ENCODE measurements at places on chromosomes 6 and 20. TPM values are rescaled to one million over a fixed set of nuclear protein-coding genes. Genes with fewer than 3 reads are reported as not detected.

DNA sequence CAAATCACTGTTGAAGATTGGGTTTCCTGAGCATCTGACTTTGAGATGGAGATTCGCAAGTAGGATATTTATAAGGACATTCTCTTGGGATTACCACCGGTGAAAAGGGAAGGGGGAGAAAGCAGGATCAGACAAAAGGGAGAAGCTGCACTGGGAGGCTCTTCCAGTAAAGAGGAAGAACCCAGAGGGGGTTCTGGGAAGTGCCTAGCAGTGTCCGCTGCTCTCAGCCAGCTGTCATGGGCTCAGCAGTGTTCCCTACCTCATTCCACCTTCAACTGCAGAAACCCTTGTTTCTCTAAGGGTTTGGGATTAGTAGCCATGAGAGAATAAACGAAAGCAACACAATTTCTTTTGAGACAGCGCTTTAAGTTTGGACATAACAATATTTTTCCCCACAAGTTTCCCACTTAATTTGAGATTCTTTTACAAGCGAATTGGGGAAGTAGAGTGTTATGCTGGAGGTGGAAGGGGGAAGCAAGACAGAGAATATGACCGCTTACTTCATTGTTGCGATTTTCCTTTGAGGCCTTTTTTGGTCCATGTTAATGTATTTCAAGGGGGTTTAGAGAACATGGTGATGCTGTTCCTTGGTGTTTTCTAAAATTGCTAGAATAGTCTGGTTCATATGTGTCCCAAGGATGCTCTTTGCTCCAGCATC is 154.5 kb upstream of the SCGN start:
- H3K4me1 ChIP-seq, result no peaks in the 10 kb centered on the region
- no peaks in the 10 kb centered on the region for H3K27me3 ChIP-seq
- H3K4me3 ChIP-seq, result no peak overlapping the region
- H3K27ac ChIP-seq, result no peak overlapping the region
- no peaks in the 10 kb centered on the region for H3K36me3 ChIP-seq

GRCh38 chr6:113881478-113881980 is 24.4 kb downstream of the MARCKS start:
- no peak for DNase-seq
- H3K27ac ChIP-seq, result no peak overlapping the region
- H3K36me3 ChIP-seq, result no peaks in the 10 kb centered on the region
- no peak overlapping the region for H3K4me3 ChIP-seq
- no peaks in the 10 kb centered on the region for H3K4me1 ChIP-seq

DNA sequence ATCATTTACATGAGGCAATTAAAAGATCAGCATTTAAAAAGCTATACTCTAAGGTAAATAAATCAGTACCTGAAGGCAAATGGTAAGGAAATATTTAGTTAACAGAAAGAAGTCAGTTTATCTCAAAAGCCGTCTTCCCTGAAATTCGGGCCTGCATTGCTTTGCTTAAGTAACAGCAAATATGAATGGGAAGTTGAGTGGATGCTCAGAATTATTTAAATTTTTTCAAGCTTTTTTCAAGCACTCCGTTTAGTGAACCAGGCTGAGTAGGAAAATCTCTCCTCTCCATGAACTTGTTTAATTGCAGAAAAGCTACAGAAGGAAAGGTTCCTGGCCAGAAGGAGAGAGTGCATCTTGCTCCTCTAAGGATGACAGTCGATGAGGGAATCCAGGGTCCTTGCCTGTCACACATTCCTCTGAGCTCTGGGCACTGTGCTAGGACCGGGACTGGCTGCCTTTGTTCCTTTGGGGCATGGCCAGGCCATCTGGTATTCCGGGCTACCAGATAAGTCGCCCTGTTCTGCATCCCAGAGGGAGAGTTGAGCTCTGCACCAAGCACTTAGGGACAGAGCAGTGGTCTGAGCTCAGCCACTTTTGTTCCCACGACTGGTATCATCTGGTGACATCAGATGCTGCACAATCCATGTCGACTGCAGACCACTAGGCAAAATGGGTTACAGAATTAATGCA is 77.6 kb downstream of the RIN2 start:
- no peak overlapping the region for H3K27ac ChIP-seq
- no peaks in the 10 kb centered on the region for H3K36me3 ChIP-seq
- no peak overlapping the region for H3K4me3 ChIP-seq
- no peaks in the 10 kb centered on the region for H3K4me1 ChIP-seq
- H3K27me3 ChIP-seq, result no peaks in the 10 kb centered on the region

GPANK1 gene
- total RNA-seq, result 14.8 TPM

CAP2 gene
- 3.8 TPM for total RNA-seq

TNF gene
- 0.59 TPM for total RNA-seq

PTGIS gene
- 0.25 TPM for total RNA-seq

CTNNBL1 gene
- total RNA-seq, result 55.4 TPM

CAPN11 gene
- total RNA-seq, result not detected

NFKBIE gene
- 7.6 TPM for total RNA-seq

ISM1 gene
- total RNA-seq, result 0.37 TPM
